LoVo (cell line): ENCODE measurements at places on chromosomes 16 and 17.

GRCh38 chr16:23712976-23713375 lies at the start of gene ERN2:
ERN2 (minus strand) TSS chr16:23713222; CDS start chr16:23713187, 35 bp downstream.
- no peak for DNase-seq

DNA sequence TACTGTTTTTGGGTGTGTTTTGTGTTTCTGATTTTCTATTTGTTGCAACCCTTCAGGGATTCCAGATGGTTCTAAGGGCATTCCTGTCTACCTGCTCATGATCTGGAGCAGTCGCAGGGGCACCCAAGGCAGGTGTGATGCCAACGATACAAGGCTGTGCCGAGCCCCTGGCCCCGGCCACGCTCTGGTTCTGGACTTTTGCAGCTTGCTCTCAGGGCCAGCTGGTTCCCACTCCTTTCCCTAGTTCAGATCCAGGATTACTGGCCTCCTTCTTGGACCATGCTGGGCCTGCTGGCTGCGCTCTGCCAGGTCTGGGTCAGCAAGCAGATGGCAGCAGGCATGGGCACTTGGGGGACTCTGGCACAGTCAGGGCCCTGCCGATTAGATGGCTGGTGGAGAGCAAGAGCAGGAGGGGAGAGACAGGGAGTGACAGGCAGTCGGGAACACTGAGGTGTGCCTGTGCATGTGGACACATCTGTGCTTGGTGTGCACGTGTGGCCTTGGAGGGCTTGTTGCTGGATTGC lies 15.2 kb upstream of the RAP1GAP2 start:
- DNase-seq, result no peak

- no peak for DNase-seq
These were observed 9.0 kb upstream of the VASN start for GRCh38 chr16:4362476-4363135.

- no peak for DNase-seq
These were observed 15.9 kb upstream of the PIK3R5 start for GRCh38 chr17:8981443-8981842.

DNA sequence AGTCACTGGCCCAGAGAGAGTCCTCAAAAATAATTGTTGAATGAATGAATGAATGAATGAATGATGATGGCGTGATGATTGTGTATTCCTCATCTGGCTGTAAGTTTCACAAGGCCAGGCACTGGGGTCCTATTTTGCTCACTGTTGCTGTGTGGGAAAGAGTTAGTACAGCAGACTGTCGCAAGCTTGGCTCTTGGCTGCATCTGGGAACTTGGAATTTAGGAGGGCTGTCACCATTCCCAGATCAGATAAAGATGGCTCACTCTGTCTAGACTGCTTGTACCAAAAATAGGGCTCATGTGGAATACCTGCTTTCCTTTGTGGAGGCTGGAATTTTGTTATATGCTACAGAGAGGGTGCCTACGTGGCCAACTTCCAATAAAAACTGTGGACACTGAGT lies 530.6 kb downstream of the WWOX start:
- no peak for DNase-seq

DNA sequence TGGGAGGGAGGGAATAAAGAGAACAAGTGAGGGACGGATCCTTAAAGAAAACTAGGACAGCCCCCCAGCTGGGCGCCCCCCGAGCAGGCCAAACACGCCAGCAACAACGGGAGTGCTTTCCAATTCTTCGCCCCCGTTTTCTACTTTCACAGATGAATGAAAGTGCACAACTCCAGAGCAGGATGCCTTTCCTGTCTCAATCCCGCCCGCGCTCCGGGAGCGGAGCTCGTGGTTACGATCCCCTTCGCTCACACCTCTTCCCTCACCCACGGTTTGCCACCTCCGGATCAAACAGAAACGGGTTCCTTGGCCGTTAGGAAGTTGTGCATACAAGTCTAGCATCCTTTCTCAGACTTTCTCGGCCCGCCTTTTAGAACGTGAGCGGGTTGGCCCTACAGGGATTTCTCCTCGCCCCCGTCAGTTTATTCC lies 680 bp downstream of the SKA2 start:
- peak; percentile 37 for DNase-seq

DNA sequence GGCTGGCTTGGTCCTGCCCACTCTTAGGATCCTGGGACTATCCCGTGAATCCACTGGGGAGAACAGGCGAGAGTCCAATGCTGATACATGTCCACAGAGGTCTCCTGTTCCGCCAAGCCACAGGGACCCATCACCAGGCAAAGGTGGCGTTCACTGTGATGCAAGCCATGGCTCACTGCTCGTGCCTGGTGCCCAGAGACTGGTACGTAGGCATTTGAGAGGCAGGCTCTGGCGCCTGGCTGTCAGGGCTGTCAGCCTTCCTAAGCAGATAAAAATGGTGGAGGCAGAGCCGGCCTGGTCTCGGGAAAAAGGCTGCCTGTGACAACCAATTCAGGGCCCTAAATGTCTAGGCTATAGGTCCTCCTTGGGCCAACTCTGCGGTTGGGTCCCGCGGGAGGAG lies 2329.0 kb downstream of the TP53TG3F start:
- no peak for DNase-seq

DNA sequence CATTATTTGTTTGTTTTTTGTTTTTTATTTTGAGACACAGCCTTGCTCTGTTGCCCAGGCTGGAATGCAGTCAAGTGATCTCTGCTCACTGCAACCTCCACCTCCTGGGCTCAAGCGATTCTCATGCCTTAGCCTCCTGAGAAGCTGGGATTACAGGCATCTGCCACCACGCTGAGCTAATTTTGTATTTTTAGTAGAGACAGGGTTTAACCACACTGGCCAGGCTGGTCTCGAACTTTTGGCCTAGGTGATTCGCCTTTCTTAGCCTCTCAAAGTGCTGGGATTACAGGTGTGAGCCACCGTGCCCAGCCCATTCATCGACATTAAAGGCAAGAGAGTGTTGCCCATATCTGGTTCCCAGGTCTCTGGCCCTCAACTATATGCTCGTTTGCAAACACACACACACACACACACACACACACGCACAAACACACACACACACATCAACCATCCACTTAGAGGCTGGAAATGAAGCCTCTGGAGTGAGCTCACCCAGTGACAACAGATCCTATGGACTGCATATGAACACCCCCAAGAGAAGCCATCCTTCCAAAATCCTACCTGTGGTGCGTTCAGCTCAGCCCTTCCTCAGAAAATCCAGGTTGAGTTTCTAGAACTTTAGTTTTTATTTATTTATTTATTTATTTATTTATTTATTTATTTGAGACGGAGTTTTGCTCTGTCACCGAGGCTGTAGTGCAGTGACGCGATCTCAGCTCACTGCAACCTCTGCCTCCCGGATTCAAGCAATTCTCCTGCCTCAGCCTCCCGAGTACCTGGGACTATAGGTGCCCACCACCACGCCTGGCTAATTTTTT lies 12.3 kb upstream of the SEPHS2 start:
- DNase-seq, result no peak

DNA sequence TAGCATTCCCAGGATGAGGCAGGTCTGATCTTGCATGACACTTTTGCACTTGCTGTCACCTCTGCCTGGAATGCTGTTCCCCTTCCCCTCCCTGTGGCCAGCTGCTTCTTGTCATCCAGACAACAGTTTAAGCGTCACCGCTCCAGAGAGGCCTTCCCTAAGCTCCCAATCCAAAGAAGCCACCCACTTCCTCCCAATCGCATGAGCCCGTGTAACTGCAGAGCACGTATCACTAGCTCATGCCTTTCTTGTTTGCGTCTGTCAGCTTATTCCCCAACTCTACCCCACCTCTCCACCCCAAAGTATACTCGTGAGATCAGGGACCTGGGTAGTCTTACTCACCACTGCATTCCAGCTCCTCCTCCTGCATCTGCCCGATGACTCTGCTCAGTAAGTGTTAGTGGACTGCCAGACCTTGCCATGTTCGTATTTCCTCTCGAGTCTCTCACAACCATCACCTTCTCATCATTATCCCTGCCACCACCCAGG lies 92.8 kb downstream of the GAS7 start:
- no peak for DNase-seq

- no peak for DNase-seq
These were observed 7.0 kb upstream of the SPATA2L start for GRCh38 chr16:89708481-89708931.

GRCh38 chr16:2813771-2814221 lies 3.2 kb upstream of the PRSS21 start:
- DNase-seq, result no peak
